ENCODE measurements at places on chromosomes 16 and 17. TPM values are rescaled to one million over a fixed set of nuclear protein-coding genes. Genes with fewer than 3 reads are reported as not detected.

GRCh38 chr16:35711435-35711834 is 2252.0 kb downstream of the TP53TG3F start:
- no peak overlapping the region for H3K27ac ChIP-seq
- no peaks in the 10 kb centered on the region for H3K36me3 ChIP-seq
- H3K4me1 ChIP-seq: no peaks in the 10 kb centered on the region
- no peak overlapping the region for H3K4me3 ChIP-seq
- no peak for DNase-seq

DNA sequence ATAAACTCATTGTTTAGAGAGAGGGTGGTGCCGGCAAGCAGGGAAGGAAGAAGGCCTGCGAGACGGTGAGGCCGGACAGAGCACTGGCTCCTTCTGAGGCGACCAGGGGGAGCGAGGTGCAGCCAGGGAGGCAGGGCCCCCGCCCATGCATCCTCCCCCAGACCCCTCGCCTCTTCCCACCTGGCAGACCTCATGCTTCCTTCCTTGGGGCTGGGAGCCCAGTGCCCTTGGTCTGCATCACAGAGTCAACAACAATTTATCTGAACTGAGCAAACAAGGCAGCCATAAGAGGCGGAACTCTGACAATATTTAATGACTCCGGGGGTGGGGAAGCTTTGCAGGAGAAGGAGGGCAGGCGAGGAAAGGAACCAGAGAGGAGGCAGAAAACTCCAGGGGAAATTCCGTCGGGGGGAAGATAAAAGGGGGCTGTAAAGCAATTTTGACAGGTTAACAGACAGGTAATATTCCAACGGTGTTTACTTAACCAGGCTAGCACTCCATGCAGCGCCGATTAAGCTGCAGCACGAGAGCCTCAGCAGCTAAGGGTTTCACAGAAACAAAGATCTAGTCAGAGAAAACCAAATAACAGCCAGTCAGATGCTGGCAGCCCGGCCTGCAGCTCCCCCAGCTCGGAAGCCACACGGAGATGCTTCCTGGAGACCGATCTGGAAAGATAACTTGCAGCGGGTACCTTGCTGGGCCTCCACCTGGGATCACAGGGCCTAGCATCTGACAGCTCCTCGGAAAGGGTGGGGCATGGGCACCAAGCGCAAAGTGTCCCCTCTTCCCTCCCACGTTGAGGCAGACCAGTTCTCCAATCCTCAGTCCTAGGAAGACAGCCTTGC is 398.2 kb downstream of the SOX9 start:
- no peak for DNase-seq
- H3K4me1 ChIP-seq: no peaks in the 10 kb centered on the region
- no peaks in the 10 kb centered on the region for H3K36me3 ChIP-seq
- no peak overlapping the region for H3K4me3 ChIP-seq
- no peaks in the 10 kb centered on the region for H3K27me3 ChIP-seq
- no peak overlapping the region for H3K27ac ChIP-seq

DNA sequence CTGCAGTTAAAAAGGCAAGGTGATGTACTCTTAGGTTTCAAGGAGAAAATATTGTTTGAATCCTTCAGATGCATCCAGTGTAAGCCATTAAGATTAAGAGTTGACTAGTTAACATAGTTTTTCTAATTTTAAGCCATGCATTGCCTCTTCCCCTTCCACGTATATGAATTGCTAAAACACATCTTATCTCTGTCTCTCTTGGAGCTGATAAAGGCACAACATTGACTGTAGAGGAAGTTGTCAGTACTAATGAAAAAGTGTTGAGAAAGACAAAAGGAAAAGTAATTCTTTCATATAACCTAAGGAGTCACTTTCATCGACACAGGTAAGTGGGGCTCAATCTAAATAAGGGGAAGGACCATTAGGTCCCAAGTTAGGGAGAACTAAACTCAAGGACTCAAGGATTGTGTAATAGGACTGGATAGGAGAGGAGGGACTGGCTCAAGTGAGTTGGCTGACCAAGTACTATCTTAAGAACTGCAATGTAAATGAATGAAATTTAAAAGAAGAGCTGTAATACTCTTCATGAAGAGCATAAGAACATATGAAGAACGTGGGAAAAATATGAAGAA is 55.6 kb downstream of the GRB7 start:
- H3K27me3 ChIP-seq: peaks cover 6% of the 10 kb centered on the region
- H3K27ac ChIP-seq: no peak overlapping the region
- no peaks in the 10 kb centered on the region for H3K36me3 ChIP-seq
- H3K4me1 ChIP-seq: no peaks in the 10 kb centered on the region
- DNase-seq: no peak

- no peak overlapping the region for H3K4me3 ChIP-seq
- peaks cover 15% of the 10 kb centered on the region for H3K4me1 ChIP-seq
- H3K36me3 ChIP-seq: peaks cover 60% of the 10 kb centered on the region
- no peak overlapping the region for H3K27ac ChIP-seq
Measured at GRCh38 chr16:57469046-57469445, 6.6 kb downstream of the POLR2C start.

The VTN gene
- total RNA-seq: 0.41 TPM

DNA sequence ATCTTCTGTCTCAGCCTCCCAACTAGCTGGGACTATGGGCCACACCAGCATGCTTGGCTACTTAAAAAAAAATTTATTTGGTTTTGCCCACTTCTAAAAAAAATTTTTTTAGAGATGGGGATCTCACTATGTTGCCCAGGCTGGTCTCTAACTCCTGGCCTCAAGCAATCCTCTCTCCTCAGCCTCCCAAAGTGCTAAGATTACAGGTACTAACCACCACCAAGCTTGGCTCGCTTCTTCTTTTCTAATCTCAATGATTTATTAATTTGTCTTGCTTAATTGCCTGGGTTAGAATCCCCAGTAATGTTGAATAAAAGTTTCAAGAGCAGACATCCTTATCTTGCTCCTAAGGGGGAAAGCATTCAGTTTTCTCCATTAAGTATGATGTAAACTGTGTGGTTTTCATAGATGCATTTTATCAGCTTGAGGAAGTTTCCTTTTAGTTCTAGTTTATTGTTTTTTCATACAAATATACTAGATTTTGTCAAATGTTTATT is 65.8 kb upstream of the NACA2 start:
- no peak overlapping the region for H3K4me3 ChIP-seq
- H3K27ac ChIP-seq: no peak overlapping the region
- H3K4me1 ChIP-seq: no peaks in the 10 kb centered on the region
- no peak for DNase-seq
- H3K36me3 ChIP-seq: no peaks in the 10 kb centered on the region

GRCh38 chr17:7114875-7115614 is 423 bp upstream of the ASGR2 start:
- H3K4me3 ChIP-seq: no peak overlapping the region
- H3K36me3 ChIP-seq: no peaks in the 10 kb centered on the region
- no peak overlapping the region for H3K27ac ChIP-seq
- no peak for DNase-seq

DNA sequence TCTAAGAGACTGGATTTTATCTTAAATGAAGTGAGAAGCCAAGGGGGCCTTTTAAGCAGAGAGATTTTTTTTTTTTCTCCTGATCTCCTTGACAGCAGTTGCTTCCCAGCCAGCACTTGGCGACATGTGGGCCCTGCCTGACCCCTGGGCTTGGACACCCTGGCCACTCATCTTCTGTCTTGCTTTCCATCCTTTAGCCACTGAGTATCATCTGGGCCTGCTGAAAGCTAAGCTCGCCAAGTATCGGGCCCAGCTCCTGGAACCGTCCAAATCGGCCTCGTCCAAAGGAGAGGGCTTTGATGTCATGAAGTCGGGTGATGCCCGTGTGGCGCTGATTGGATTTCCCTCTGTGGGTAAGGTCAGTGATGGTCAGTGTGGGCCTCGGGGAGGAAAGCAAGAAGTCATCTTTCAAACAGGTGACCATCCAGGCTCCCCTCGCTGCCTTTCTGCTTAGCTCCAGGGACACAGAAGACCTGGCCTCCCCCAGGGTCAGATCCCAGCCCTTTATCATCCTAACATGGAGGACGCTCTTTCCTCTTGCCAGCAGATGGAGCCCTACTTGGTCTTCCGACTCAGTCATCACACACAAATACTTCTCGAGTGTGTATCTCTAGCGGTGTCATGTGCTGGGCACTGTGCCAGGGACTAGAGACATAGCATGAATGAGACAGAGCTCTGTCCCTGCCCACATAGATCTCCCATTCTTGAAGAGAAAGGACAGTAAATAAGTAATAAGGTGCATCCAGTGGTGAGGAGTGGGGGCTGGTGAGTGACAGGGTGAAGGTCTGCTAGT is 6.1 kb downstream of the DRG2 start:
- no peaks in the 10 kb centered on the region for H3K27me3 ChIP-seq
- DNase-seq: no peak
- H3K4me1 ChIP-seq: no peaks in the 10 kb centered on the region
- H3K27ac ChIP-seq: no peak overlapping the region
- peaks cover 63% of the 10 kb centered on the region for H3K36me3 ChIP-seq

DNA sequence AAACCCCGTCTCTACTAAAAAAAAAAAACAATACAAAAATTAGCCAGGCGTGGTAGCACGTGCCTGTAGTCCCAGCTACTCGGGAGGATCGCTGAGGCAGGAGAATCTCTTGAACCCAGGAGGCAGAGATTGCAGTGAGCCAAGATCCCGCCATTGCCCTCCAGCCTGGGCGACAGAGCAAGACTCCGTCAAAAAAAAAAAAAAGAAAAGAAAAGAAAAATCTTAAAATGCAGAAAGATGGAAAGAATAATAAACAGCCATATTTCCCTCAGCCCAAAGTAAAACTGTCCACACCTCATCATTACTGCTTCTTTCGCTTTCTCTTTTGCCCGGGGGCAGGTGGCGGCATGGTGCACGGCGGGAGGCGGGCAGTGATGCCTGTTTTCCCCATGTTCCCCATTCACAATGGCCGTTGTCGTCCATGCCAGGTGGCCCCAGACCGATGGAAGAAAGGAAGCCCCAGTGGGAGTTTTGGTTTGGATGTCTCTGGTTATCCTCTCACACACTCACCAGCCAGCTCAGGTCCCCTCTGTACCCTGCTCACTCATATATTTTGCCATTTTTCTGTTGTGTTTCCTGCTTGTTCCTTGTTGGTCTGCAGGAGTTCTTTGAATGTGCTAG is 37.0 kb upstream of the PEMT start:
- H3K36me3 ChIP-seq: no peaks in the 10 kb centered on the region
- H3K27ac ChIP-seq: no peak overlapping the region
- H3K4me3 ChIP-seq: no peak overlapping the region
- no peak for DNase-seq
- no peaks in the 10 kb centered on the region for H3K4me1 ChIP-seq

The HAPSTR1 gene
- total RNA-seq: 46.0 TPM

The ACAP1 gene
- total RNA-seq: 2.5 TPM

Data from sigmoid colon (tissue), 7 donors.